ENCODE measurements at places on chromosomes 12 and 14. TPM values are rescaled to one million over a fixed set of nuclear protein-coding genes. Genes with fewer than 3 reads are reported as not detected.

GRCh38 chr12:107978201-107978600, 150.9 kb upstream of the WSCD2 start:
- DNase-seq = no peak

Gene SERPINA9
- not detected for total RNA-seq

- DNase-seq = no peak
Measured at GRCh38 chr12:65923228-65923627, 98.9 kb downstream of the HMGA2 start.

Gene CDC42BPB
- 85.6 TPM for total RNA-seq

DNA sequence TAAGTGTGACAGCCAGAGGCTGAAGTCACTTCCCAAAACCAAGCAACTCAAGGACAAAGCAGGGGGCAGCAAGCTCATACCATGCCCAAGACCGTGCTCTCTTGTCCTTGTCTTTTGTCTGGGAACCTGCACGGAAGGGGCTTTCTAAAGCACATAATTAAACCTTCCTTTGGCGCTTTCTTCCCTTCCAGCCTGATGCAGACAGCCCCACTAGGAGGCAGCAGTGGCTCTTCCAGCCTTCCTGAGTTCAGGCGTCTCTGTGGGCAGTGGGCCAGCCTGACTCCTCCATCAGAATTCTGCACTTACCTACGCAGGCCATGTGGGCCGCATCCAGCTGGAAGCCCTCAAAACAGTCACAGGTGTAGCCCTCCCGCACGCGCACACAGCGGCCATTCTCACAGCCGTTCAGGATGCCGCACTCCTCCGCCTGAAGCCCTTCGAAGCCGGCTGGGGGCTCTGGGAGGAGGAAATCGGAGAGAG, 7.6 kb downstream of the ISCA2 start:
- peak; percentile 62 for DNase-seq

GRCh38 chr14:22678221-22678620, 34.1 kb upstream of the OR6J1 start:
- no peak for DNase-seq
